RWPE2 (cell line): ENCODE measurements at places on chromosomes 7 and 10.
A peak's percentile ranks its signal among the peaks of the same experiment; 100 is the strongest.

GRCh38 chr7:140607441-140607989 lies 33.1 kb downstream of the DENND2A start:
- no peak for DNase-seq

- peak; percentile 64 for DNase-seq
These were observed 35.5 kb downstream of the SEMA3C start for GRCh38 chr7:80883154-80884025.

- no peak for DNase-seq
These were observed 134.3 kb downstream of the GRK5 start for GRCh38 chr10:119341459-119342301.

DNA sequence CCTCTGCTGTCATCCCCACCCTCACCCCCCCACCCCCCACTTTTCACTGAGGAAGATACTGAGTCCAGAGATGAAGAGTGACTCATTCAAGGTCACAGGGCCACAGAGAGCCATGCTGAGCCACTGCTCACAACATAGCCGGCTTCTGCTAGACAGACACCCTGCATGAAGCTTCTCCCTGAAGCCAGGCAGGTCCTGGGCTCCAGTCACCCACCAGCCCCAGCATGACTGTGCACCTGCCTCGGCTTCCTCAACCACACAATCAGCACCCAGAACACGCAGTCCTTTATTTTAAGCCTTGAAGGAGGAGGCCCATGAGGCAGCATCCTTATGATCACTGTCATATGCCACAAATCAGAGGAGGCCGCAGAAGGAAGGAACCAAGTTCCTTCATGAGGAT lies 19.2 kb upstream of the PRKAG2 start:
- DNase-seq, result no peak

DNA sequence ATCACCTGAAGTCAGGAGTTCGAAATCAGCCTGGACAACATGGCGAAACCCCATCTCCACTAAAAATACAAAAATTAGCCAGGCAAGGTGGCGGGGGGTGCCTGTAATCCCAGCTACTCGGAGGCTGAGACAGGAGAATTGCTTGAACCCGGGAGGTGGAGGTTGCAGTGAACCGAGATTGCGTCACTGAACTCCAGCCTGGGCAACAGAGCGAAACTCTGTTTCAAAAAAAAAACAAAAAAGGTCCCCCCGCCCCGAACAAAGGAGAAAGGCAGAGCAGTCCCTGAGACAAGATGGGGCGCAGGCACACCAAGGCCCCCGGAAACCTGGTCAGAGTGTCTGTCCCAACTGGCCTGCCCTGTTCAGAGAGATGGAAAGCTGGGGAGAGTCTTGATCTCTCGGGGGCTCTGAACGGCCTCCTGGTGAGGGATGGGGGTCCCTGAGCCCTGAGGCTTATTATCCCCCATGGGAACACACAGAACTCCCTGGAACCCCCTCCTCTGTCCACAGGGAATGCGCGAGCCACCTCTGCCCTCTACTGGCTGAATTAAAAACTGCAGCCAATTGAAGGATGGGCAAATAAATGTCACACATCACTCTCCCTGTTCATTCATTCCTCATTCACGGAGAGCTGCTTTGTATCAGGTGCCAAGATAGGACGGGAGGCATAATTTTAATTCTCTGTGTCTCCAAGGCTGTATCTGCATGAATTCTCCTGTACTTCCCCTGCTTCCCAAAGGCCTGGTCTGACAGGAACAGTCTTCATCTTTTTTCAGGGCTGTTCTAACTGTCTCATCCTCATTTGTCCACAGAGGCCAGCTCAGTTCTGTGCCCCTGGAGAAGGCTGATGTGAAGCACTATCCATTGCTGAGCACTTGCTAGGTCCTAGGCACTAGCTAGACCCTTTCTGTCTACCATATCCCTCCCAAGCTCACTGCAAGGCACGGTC lies 28.9 kb downstream of the MAT1A start:
- no peak for DNase-seq

DNA sequence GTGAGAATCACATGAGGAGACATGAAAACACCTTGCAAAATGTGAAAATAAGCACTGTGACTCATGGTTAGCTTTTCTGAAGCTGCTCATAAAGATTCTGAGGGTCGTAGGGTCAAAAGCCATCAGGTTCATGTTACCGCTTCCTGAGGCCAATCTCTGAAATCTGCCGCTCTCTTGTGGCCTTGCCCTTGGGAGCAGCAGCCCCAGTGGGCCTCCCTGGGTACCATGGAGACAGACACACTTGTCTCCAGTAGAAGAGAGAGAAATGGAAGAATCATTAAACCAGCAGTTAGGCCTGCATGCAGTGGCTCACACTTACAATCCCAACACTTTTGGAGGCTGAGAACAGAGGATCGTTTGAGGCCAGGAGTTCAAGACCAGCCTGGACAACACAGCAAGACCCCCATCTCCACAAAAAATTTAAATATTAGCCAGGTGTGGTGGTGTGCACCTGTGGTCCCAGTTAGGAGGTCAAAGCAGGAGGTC lies 42.8 kb downstream of the NIPSNAP2 start:
- DNase-seq, result no peak

DNA sequence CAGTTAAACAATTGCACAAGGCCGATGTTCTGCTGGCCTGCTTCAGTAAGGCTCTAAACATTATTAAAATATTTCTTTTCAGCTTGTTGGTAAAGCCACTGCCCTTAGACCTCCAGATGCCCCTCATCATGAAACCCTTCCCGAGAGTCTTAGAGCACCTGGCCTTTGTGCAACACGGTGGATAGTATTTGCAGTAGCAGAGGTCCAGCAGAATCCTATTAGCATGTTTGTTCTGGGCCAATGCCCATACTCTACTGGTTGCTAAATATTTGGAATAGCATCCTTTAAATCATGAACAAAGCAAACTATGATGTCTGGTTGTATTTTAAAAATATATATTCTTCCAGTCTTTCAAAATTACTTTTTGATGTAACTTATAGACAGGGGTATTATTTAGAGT lies 584.6 kb downstream of the CNTNAP2 start:
- no peak for DNase-seq

- DNase-seq, result no peak
These were observed 148.0 kb downstream of the ANKRD7 start for GRCh38 chr7:118372530-118372929.

DNA sequence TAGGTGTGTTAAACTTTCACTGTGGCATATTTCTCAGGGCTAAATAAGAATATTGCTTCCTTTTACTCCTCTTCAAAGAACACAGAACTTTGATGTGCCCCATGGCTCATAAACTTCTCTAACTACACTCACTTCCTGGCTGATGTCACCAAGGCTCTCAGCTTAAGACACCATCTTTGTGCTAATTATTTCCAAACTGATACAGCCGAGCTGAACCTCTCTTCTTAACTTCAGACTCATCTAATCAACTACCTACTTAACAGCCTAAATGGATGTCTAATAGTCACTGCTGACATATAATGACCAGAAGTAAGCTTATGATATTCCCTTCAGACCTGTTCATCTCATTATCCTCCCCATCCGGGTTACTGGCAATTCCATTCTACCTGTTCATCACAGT lies 3.6 kb downstream of the C10orf67 start:
- no peak for DNase-seq

DNA sequence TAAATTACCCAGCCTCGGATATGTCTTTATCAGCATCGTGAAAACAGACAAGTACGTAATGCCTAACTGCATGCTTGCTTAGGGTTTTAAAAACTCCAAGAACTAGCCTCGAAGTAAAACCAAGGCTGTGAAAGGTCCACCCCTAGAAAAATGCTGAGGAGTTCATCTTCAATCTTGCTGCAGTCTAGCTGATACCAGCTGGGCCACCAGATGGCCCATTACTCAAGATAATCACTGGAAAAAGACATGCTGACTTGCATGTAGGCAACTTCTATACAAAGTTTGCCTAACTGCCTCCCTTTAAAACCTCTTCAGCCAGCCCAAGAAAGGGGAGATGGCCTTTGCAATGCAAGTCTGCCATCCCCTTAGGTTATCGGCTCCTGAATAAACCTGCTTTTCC lies 614.1 kb downstream of the GALNT17 start:
- DNase-seq, result no peak

- DNase-seq, result no peak
These were observed 15.4 kb downstream of the YWHAG start for GRCh38 chr7:76343294-76343930.

- DNase-seq, result no peak
These were observed 130.0 kb downstream of the PLXNA4 start for GRCh38 chr7:132446260-132446659.

DNA sequence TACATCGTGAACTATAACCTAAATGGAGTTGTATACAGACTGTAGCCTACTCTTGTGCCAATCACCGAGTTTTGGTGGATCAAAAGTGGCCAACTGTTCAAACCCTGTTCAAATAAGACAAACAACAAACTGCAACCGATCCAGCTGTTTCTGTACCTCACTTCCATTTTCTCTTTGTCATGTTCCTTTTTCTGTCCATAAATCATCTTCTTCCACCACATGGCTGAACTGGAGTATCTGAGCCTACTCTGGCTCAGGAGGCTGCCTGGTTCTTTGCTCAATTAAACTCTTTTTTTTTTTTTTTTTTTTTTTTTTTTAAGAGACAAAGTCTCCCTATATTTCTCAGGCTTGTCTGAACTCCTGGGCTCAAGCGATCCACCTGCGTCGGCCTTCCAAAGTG lies 59.0 kb upstream of the NPVF start:
- DNase-seq, result no peak

- DNase-seq, result no peak
These were observed 334.5 kb upstream of the SORCS1 start for GRCh38 chr10:107498983-107499382.

GRCh38 chr7:159023746-159024145 lies 120.9 kb downstream of the VIPR2 start:
- no peak for DNase-seq

GRCh38 chr10:93921338-93921737 lies 27.6 kb downstream of the SLC35G1 start:
- DNase-seq, result no peak
